HFFc6 (cell line): ENCODE measurements at places on chromosomes 3 and 15. TPM values are rescaled to one million over a fixed set of nuclear protein-coding genes. Genes with fewer than 3 reads are reported as not detected.
A peak's percentile ranks its signal among the peaks of the same experiment; 100 is the strongest.

MKRN3 gene
- 0.14 TPM in 1 of 2 replicates, not detected in the other for total RNA-seq

RLBP1 gene
- total RNA-seq, result not detected in 3 replicates

KBTBD8 gene
- total RNA-seq, result 1.4 to 1.8 TPM (median 1.7 TPM) in 3 replicates

PRR23E gene
- total RNA-seq, result not detected in 2 replicates

CHRM5 gene
- not detected in 3 replicates for total RNA-seq

IMPG2 gene
- total RNA-seq, result 0.05 to 0.08 TPM (median 0.06 TPM) in 3 replicates

EXD1 gene
- not detected in 3 replicates for total RNA-seq

CFAP100 gene
- total RNA-seq, result not detected in 3 replicates

TTLL13 gene
- total RNA-seq, result not detected in 2 replicates

NR2E3 gene
- not detected in 2 replicates for total RNA-seq

CHAC1 gene
- 21.7 to 24.0 TPM (median 23.7 TPM) in 3 replicates for total RNA-seq

FBXW12 gene
- not detected in 3 replicates for total RNA-seq

DNA sequence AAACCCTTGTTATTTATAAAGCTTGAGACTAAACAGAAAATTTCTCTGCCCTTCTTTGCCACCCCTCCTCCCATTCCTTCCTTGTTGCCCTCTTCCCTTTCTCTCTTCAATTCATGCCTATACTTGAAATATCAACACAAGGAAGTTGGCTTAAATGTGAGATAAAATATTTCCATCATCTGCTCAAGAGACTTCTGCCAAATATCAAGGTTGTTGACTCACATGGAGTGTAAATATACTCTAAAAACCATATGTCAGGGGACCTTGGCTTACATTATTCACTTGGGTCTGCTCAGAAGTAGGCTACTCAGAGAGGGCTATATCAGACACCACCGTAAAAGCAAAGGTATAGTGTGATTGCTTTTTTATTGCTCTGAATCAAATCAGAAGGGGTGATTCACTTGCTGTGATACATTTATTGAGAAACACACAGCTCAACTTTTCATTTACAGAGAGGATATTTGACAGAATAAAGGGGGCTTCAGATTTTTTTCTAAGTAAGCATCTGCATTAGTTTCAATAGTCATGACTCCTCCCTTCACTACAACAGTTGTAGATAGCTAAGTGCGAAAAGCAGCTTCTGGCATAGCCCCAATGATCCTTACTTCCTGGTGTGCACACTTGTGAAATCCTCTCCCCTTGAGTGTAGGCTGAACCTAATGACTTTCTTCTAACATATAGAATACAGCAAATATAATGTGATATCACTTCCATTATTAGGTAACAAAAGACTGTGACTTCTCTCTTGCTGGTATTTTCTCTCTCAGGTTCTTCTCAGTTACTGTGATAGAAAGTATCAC is 386.2 kb downstream of the EFHB start:
- no peak for DNase-seq

DNA sequence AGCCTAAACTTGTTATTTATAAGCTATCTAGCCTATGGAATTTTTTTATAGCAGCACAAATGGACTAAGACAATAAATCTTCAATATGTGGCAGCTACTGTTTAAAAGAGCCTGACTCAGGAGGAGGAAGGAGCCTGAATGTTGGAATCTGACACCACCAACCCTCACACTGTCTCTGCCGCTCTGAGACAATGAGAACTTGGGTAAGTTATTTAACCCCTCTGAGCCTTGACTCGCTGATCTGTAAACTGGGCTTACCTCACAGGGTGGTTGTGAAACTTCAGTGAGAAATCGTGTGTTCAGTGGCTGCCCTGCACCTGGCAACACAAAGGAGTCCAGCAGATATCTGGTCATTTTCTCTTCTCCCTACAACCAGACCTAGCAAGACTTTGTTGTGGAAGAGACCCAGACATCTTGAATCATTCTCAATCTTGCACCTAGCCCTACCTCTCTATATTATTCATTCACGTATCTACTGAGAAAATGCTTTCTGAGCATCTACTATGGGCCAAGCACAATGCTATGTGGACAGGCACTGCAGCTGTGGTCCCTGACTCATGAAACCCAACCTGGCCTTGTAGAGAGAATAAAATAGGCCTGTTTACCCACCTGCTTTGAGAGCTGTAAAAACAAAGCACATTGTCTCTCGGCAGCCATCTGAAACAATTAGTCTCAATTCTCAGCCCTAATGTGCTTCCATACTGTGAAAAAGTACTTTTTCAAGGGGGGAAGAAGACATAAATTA is 81.9 kb upstream of the SLC25A36 start:
- no peak for DNase-seq

GRCh38 chr3:153577059-153577736 is 415.2 kb downstream of the RAP2B start:
- DNase-seq, result no peak

DNA sequence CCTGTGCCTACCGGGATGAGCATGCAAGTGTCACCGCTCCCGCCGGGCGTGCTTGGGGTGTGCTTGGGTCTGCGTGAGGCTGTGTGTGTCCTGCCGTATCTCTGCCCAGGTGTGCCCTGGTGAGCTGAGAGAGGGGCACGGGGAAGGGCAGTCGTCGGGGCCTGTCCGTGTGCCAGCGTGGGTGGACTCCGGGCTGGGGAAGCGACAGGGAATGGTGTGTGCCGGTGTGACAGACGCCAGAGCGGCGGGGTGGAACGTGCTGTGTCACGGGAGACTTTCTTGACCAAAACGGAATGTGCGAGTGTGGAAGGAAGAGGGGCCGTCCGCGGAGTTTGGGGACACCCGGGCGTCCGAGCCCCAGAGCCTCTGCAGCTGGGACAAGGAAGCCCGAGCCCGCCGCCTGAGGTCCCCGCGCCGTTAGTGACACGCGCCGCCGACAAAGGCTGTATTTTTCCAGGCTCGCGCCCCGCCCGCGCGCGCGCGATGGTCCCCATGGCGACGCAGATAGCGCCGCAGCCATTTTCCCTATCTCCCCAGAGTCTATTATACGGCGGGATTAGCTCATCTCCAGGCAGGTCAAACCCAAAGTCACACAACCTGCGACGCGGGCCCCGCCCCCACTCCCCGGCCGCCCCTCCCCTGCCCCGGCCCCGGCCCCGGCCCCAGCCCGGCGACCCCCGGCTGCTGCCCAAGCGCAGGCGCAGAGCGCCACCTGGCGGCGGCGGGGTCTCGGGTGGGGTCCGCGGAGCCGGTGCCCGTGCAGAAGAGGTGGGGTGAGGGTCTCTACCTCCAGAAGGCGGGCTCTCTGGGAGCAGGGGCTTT is 4.5 kb upstream of the GATA2 start:
- DNase-seq, result peak; percentile 50

DNA sequence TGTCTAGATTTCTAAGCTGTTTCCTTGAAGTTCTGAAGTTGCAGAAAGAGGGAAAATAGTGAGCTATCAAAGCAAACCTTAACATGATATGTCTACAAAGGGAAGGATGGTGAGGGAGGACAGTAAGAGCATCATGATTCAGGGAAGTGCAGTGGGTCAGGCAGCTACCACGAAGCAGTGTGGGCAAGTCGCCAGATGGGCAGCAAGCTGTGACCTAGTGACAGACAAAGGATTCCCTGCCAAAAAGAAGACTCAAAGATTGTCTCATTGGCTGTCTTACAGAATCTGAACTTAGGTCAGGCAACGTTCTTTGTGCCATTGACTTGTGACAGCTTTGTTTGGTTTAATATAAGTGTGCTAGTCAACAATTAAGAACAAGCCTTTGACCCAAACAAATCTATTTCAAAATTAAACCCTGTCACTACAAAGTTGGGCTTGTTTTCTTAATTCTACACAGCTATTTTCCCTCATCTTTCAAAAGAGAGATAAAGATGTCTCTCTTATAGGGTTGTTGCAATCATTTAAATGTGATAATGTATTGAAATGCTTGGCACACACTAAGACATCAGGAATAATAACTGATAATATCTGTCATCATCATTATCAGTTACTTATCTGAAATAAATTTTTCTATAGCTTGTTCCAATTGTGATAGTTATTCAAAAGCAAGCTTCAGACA is 153.3 kb downstream of the ECT2 start:
- DNase-seq, result no peak

GRCh38 chr3:29354894-29355293 is 74.0 kb downstream of the RBMS3 start:
- DNase-seq, result no peak

DNA sequence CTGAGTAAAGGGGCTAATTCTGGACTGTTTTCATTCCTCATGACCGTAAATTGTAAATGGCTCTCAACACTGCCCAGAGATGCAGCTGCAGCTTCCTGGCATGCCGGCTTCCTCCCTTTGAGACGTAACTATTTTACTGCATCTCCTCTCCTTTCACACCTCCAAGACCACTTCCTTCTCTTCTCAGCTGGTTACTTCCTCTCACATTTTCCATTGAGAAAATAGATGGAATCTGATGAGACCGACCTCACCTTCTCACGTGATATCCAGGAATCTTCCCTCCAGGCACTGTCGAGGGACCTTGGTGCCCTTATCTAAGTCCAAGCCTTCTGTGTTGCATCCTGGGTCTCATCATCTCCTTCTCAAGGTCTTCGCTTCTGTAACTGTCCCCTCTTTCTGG is 12.7 kb downstream of the LYSMD4 start:
- DNase-seq, result no peak

DNA sequence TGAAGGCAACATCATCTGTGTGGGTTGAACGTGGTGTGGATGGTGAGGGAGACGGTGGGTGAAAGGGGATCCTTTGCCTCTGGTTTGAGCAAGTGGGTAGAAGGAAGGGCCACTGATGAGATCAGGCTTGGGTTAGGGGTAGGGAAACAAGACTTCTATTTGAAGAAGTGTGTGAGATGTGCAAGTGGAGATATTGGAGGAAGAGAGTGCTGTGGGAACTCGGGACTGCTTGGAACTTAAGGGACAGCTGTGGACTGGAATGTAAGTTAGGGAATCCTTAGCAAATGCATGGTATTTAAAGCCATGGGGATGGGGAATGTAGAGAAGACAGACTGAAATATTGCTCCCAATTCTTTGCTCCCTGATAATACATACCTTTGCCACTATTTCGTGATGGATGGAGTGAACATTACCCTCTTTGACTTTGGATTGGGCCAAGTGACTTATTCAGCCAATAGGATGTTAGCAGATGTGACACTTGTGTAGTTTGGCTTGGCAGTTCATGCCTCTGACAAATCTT is 30.2 kb upstream of the AMOTL2 start:
- no peak for DNase-seq

GRCh38 chr3:65607101-65607500 is 431.6 kb downstream of the MAGI1 start:
- no peak for DNase-seq

GRCh38 chr3:94374439-94375161 is 311.7 kb downstream of the NSUN3 start:
- no peak for DNase-seq

DNA sequence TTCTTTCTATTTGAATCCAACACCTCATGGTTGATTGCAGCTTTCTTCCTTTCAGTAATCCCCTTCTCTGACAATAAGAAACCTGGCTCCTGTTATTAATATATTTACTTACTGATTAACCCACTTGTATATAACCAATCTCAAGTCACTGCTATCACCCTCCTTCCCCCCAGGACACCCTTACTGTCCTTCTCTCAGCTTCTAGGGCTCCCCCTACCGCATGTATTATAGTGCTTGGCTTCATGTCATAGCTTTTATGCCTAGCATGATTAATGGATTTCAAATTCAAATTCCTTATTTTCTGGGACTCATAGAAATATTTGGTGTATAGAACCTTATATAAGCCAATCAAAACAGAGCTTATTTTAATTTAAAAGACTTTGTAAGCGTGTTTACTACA is 75.7 kb upstream of the BNIP2 start:
- DNase-seq, result no peak

GRCh38 chr15:78810003-78810361 is 1.3 kb downstream of the ADAMTS7 start:
- no peak for DNase-seq

GRCh38 chr3:33911525-33912322 is 113.3 kb downstream of the PDCD6IP start:
- DNase-seq, result peak; percentile 59

GRCh38 chr3:56187051-56187450 is 281.2 kb downstream of the ERC2 start:
- DNase-seq, result no peak

- no peak for DNase-seq
Observed at GRCh38 chr3:22922317-22922716, 280.8 kb upstream of the UBE2E2 start.

GRCh38 chr3:17841190-17841828 is 98.9 kb upstream of the TBC1D5 start:
- peak; percentile 50 for DNase-seq

DNA sequence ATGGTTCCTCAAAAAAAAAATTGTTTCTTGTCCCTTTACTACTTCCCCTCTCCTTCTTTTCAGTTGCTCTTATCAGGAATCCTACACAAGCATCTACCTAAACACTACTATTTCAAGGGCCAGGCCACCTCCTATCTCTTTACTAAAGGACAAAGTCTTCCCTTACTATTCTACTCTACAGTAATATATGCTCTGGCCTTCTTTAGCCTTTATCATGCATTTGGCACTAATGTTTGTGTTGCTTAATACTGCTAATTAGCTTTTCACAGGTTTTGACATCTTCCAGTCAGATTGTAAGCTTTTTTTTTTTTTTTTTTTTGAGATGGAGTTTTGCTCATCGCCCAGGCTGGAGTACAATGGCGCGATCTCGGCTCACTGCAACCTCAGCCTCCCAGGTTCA is 5.3 kb downstream of the CEP19 start:
- no peak for DNase-seq

- DNase-seq, result no peak
Observed at GRCh38 chr3:73225991-73226390, 164.5 kb downstream of the EBLN2 start.
